T-helper 2 cell (primary cell): ENCODE measurements at places on chromosomes 4 and X.

- no peak for DNase-seq
Observed at GRCh38 chrX:116862340-116862739, 399.6 kb upstream of the CT83 start.

DNA sequence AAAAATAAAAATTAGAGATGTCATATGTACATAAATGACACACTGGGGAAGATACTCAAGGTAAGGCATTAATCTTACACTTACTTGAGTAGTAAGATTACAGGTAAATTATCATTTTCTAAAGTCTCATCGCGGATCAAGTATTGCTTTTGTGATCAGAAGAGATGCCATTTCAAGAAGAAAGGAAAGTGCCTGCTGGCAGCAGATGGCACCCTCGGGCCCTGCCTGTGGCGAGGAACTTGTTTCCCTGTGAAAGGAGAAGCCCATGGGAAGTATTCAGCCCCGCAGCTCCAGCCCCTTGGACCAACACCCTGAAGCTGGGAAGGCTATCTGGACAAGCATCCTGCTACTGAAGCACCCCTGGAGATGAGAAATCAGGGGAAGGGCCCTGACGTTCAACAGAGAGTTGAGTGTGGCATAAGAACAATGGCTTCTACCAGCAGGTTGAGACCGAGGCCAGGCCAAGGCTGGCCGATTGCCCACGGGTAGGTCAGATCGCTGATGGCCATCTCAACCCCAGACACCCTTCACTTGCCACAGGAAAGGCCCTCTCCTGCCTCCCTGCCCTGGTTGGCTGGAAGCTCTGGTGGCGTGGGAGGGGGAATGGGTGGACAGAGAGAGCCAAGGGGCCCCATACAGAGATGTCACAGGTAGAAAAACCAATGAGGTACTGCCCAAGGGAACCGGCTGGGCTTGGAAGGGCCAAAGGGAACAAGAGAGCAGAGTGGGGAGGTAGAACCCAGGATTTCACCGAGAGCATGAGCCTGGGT lies 18.8 kb upstream of the MXD4 start:
- no peak for DNase-seq

- DNase-seq: no peak
Observed at GRCh38 chr4:56649445-56650261, 31.4 kb downstream of the HOPX start.

- peak; percentile 28 for DNase-seq
Observed at GRCh38 chr4:1012034-1012739, 761 bp downstream of the FGFRL1 start.

DNA sequence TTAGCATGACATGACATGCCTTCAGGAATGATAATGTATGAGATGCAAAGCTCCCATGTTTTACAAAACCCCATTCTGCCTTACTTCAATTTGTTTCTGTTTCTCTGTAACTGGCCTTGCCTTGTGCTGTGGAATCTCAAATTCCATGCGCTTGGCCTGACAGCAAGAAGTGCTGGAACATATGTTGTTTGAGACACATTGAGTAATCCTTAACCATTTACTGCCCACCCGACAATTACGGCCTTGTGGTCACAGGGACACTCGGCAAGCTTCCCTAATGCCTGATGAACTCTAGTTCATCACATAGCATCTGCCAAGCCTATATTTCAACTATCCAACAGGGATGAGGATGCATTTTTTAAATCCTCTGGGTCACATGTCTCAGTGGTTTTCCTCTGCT lies 226.4 kb upstream of the CASK start:
- no peak for DNase-seq

DNA sequence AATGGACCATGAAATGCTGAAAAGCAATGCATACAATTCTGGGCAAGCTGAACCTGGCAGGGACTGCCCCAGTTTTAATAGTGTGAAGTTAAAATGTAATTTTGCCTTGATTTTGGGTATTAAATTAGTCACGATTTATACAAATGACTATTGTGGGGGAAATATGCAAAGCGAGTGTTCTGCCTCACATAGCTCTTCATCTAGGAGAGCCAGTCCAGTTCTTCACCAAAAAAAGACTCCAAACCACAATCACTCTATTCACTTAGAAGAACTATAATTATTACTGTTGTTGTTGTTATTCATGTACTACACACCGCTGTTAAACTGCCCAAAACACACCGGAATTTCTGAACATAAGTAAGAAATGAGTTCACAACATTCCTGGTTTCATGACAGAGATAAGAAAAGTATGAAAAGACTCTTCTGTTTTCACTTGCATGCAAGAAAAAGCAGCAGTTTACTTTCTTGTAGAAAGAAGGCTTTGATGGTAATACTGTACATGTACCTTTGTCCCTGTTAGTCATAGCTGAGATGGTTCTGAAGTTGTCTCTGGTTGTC lies 101.9 kb downstream of the QRFPR start:
- no peak for DNase-seq

- no peak for DNase-seq
Observed at GRCh38 chrX:39912126-39912525, 185.6 kb downstream of the BCOR start.

- no peak for DNase-seq
Observed at GRCh38 chr4:182475539-182475938, 232.3 kb downstream of the TENM3 start.

DNA sequence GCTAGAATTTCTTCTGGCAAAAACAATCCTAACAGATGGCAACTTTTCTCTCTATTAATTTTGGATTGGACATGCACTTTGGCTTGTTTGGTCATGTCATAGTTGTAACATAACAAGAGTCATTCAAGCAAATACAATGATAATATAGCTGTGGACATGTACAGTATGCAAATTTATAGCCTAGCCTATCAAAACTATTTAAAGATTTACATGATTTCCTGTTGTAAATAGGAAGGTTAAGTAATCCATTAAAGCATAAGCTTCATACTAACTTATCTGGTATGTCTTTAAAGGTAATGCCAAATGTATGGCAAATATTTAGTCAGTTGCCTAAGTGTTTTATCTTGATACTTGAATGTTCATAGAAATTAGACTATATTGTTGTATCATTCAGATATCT lies 45.3 kb downstream of the RPA4 start:
- no peak for DNase-seq

GRCh38 chr4:41881981-41882624 lies 53.1 kb upstream of the TMEM33 start:
- no peak for DNase-seq

DNA sequence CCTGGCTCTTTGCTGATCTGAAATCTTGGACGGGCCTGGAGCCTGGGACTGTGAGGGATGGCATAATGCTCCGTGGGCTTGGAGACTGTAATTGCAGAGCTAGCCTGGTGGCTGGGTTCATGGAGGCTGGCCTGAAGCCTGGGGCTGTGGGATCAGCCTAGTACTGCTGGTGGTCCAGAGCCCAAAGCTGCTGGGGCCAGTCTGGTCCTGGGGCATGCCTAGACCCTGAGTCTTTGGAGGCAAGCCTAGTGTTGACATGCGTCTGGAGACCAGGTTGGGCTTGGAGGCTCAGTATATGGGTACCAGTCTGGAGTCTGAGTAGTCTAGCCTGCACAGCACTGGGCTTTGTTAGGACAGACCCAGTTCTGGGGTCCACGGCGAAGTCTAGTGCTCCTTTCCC lies 172.0 kb upstream of the ZC4H2 start:
- DNase-seq: no peak

- no peak for DNase-seq
Observed at GRCh38 chr4:166827167-166827566, 407.1 kb downstream of the SPOCK3 start.

DNA sequence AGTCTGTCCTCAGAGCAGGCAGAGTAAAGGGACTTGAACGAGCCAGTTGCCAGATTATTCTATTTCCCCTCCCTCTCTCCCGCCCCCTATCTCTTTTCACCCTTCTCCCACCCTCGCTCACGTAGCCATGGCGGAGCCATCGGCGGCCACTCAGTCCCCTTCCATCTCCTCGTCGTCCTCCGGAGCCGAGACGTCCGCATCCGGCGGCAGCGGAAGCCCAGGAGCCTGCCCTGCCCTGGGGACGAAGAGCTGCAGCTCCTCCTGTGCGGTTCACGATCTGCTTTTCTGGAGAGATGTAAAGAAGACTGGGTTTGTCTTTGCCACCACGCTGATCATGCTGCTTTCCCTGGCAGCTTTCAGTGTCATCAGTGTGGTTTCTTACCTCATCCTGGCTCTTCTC lies 106.2 kb upstream of the SMAD1 start:
- no peak for DNase-seq

GRCh38 chrX:54551801-54552200 lies 21.8 kb downstream of the GNL3L start:
- no peak for DNase-seq

DNA sequence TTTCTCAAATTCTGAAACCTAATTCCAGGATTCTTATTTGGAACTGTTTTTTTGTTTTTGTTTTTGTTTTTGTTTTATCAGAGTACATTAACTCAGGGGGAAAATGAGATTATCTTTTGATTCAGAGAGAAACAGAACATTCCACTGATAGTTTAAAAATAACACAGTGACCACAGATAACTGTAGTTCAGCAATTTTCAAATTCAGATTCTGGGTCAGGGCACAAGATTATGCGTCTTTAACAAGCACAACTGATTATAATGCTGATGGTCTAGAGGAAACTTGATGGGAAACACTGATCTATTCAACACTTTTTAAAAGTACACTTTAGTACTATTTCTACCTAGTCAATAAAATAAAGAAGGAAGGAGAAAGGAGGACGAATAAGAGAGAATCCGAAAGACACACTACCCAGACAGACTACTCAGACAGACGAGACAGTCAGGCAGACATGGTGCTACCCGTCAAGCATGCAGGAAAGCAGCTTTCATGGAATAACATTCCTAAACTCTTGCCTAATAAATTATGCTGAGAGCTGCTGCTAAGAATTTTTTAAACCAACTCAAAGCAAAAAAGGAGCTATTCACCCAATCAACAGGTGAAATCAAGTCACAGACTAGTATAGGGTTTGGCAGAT lies 59.0 kb downstream of the APBB2 start:
- DNase-seq: no peak

- no peak for DNase-seq
Observed at GRCh38 chr4:113026556-113026955, 22.9 kb upstream of the ANK2 start.

DNA sequence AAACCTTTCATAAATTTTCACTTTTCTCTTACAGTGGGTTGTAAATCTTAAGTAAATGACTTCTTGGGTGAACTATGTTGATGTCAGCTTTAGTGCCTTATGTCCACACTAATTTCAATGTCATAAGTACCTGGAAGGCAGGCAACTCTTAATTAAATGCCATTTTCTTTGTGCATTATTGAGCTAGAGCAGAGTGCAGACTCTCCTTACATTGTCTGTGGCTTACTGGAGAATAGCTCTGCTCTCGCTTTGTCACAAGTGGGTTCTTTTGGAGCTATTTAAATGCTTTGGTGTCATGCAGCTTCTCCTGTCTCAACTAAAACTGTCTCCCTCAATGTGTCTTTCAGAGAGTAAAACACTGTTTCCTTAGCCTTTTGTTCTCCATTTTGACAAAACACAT lies 411.6 kb downstream of the STIM2 start:
- DNase-seq: no peak

- no peak for DNase-seq
Observed at GRCh38 chr4:38381788-38382187, 282.2 kb upstream of the KLF3 start.

- DNase-seq: no peak
Observed at GRCh38 chr4:54700986-54701385, 43.2 kb downstream of the KIT start.

GRCh38 chr4:170336238-170336775 lies 246.6 kb upstream of the AADAT start:
- no peak for DNase-seq

DNA sequence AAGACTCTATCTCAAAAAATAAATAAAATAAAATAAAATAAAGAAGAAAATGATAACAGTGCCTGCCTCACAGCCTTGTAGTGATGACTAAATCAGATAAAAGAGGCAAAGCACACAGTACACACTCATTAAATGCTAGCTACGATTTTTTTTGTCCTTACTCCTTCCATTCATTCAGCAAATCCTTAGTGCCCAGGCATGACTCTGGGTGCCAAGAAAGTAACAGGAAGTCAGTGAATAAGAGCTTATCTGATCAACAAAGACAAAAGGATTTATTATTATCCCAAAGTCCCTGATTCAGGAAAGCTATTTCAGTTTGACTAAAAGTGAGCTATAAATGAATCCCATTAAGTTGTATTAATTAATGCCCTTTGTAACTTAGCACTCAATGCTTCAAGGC lies 92.7 kb downstream of the SH3KBP1 start:
- DNase-seq: no peak

DNA sequence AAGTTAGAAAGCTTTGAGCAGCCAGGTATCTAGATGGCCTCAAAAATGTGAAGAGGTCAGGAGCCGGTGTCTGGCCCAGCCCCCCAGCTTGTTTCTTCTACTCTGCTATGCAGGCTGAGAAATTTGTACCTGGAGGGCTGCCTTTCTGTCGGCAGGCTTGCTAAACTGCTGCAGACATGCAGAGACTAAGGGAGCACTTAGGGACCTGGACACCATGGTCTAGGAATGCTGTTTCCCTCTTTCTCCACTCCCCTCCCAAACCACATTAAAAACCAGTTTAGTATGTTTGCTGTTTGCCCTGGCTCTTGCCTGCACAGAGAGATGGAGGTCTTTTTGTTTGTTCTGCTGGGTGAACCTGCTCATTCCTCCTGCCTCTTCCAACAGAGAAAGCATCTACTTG lies 157.1 kb upstream of the DGKK start:
- no peak for DNase-seq

DNA sequence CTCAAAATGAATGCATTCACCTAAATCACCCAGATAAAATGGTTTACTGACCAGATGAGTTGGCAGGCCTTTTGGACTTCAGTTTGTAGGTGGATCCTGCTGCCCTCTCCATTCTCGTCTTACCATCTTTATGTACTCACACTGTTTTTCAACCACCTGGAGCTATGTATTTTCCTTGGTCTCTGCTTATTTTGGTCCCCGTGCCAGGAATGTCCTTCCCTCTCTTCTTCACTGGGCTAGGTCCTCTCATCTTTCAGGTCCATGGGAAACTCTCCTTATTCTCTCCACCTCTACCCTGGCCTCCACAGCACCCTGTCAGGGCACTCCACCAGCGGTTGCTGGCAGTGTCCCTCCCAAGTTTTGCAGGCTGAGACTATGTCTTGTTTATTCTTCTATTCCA lies 2.6 kb downstream of the GPRIN3 start:
- DNase-seq: no peak

GRCh38 chr4:159016593-159017024 lies 86.3 kb upstream of the RAPGEF2 start:
- DNase-seq: no peak

- no peak for DNase-seq
Observed at GRCh38 chr4:138199568-138200235, 42.4 kb downstream of the SLC7A11 start.

DNA sequence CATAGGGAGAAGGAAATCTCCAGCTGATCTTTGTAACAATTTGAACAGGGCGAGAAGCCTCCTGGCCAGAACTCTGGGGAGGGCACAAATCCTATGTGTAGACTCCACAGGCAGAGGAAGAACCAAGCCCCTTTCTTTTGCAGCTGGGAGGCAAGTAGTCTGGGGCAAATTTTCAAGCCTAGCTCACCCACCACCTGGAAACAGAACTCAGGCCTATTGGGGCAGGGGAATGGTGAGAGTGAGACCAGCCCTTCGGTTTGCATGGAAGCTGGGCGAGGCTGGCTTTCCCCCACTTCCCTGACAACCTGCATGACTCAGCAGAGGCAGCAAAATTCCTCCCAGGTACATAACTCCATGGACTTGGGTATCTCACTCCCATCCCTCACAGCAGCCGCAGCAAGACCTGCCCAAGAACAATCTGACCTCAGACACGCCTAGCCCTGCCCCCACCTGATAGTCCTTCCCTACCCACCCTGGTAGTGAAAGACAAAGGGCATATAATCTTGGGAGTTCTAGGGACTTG lies 138.2 kb downstream of the EMCN start:
- DNase-seq: no peak

- DNase-seq: no peak
Observed at GRCh38 chr4:113977526-113977855, 2.0 kb downstream of the ARSJ start.
